ENCODE measurements at places on chromosomes 1 and 21.
A peak's percentile ranks its signal among the peaks of the same experiment; 100 is the strongest.

- no peak for DNase-seq
Measured at GRCh38 chr1:27816921-27817630, 13.5 kb upstream of the PPP1R8 start.

GRCh38 chr1:115237507-115237906 is 100.5 kb downstream of the NGF start:
- no peak for DNase-seq

GRCh38 chr1:5725855-5726585 is 266.2 kb downstream of the NPHP4 start:
- no peak for DNase-seq

- peak; percentile 58 for DNase-seq
Measured at GRCh38 chr1:78292361-78292760, 198.4 kb upstream of the PTGFR start.

DNA sequence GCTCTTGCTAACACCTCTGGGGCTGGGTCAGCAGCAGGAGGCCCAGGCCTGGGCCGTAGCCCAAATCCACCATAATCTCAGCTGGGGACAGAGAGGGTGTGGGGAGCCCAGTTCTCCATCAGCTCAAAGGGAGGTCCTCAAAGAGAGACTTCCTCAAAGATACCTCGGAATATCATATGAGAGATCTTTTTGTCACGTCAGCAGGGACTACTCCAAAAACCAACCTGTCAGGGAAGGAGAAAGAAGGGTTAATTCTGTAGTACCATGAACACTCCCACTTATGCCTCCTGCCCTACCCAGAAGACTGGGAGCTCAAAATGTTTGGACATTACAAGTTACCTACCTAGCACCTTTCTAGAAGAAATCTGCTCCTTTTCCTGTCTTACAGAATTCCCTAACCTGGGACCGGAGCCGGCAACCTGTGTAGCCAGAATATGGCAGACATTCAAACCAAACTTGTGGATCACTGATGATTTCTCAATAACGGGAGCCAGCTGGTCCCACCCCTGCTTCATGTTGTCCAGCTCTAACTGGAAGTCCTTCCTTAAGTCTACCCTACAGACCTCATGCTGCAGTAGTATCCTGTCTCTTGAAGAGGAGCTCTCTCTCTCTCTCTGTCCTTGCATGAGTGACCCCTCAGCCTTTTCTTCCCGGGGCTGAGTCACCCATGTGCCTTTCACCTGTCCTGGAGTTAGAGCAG is 4.8 kb downstream of the RSPO1 start:
- DNase-seq: no peak

DNA sequence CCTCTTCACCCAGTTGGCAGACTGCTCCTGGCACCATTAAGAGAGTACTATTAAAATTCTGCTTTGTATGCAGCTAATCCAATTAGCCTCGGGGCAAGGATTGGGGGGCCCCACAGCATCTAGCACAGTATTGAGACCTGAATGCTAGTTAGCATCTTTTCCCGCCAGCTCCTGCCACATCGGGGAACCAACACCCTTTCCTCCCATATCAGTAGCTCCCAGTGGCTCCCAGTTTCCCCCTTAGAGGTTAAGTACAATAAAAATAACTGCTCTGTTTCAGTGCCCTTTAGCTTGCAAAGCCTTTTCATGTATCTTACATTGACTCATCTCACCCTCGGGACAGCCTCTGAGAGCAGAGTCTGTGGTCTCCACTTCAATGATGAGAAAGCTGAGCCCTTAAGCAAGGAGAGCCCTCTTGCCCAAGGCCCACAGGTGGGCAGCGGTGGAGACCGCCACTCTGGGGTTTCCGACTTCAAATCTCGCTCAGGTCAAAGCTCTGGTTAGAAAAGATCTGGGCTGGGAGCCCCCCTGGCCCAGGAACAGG is 4.2 kb upstream of the PMVK start:
- no peak for DNase-seq

DNA sequence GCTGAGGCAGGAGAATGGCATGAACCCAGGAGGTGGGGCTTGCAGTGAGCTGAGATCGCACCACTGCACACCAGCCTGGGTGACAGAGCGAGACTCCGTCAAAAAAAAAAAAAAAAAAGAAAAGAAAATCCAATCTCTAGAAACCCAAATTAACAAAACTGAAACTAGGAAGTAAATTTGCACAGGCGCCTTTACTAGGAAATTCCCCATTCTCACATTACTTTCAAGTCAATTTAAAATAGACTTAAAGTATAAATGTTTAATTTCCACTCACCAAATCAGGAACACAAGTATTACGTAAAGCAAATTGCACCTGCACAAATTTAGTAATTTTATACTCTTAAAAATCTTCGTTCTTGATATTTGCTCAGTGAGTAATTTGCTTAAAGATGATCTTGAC is 67.8 kb upstream of the BCAR3 start:
- no peak for DNase-seq

DNA sequence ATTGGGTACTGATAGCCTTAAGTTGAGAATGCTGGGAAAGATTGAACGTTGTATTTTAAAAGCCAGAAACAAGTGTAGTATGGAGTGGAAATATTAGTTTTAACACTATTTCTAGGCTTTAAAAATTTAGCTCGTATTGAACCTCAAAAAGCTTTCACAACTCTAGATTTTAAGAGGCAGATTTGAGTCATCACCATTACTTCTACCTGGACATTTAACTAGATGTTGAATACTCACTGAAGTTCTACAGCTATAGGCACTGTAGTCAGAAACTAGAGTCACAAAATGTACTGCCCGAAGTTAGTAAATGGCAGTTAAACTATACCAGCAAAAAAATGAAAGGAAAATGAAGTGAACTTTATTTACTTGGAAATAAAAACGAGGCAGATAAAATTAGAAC is 96.5 kb downstream of the NEK7 start:
- no peak for DNase-seq

DNA sequence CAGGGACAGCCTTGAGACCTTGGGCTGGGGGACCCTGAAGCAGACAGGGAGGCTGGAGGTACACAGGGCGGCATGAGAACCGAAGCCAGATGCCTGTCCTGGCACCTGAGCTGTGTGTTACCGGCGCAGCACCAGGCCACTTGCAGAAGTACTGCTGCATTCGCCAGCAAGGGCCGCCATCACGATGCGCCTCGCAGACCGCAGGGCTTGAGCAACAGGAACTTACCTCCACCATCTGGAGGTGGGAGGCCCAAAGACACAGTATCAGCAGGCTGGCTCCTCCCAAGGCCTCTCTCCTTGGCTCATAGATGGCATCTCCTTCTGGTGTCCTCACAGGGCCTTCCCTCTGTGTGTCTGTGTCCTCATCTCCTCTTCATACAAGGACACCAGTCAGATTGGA is 90.1 kb downstream of the PRDM16 start:
- DNase-seq: no peak

- DNase-seq: no peak
Measured at GRCh38 chr1:2053217-2053616, 3.0 kb downstream of the PRKCZ start.

- DNase-seq: no peak
Measured at GRCh38 chr1:44289530-44289929, 65.5 kb downstream of the ERI3 start.

- DNase-seq: no peak
Measured at GRCh38 chr1:81757398-81758020, 43.2 kb upstream of the ADGRL2 start.

Measured in right forelimb (tissue), 1 donor.